Erythroblast (primary cell): ENCODE measurements at places on chromosomes 5 and 9.

- peak; percentile 54 for DNase-seq
Measured at GRCh38 chr9:111399772-111400563, 69.9 kb upstream of the OR2K2 start.

GRCh38 chr5:120326651-120327050 is 137.4 kb upstream of the PRR16 start:
- DNase-seq, result no peak

DNA sequence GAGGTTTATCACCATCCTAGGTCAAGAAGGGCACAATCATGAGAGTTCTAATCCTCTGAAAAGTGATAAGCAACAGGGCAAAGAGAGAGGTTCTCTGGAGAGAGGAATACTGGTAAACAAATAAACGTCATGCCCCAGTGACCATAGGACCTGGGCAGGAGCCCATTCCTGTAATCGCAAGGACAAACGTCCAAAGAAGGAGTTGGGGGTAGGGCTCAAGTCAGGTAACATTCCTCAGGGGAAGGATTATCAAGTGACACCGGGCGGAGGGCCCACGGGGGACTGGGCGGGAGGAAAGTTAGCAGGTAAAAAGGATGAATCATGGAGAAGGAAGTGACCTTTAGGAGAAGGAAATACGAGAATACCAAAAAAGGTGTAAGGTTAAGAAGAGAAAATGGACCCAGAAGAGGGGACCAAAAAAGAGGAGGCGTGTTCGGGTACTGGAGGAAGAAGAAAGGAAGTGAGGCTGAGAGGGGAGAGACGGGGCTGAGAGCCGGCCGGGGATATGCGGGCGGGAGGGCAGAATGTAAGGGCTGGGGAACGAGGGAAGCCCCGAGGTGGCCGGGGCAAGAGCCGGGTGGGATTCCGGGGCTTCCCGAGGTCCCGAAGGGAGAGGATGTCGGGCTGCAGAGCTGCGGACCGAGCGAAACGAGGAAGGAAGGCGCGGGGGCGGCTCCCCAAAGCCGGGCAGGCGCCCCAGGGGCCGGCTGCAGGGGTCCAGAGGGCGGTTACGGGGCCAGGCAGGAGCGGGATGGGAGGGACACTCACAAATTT is 583 bp downstream of the DIAPH1 start:
- DNase-seq, result peak; percentile 75

GRCh38 chr9:117480729-117481128 is 65.9 kb upstream of the ASTN2 start:
- DNase-seq, result no peak

DNA sequence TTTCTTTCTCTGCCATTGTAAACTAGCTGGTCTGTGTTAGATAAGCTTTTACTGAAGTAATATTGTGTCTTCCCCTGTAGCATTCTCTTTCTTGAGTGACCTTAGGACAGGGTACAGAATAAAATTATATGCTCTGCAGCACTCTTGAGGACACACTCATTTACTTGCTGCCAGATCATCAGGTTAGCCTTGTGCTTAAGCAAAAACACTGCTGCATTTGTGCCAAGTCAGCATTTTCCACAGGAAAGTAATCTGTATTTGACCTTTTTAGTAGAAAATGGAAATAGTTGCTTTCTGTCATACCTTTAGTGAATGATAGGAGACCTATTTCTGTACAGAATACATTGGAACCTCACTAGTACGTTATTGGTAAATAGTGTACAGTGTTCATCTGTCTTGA is 54.2 kb downstream of the LMNB1 start:
- no peak for DNase-seq

DNA sequence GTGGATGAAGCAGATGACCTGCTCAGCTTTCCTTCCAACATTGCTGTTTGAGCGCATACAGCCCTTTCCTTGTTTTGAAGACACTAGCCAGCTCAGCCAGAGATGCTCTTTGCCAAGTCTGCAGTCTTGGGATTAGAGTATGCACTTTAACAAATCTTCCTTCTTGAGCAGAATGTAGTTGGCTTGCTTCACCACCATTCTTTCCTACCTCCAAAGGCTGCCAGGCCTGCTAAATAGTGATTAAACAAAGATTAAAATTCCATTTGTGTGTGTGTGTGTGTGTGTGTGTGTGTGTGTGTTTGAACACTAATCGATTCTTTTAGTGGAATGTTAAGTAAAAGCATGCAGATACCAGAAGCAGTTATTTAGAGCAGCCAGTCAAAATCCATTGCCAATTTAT is 97.6 kb downstream of the GALNT10 start:
- no peak for DNase-seq

GRCh38 chr5:86679949-86680348 is 62.2 kb downstream of the COX7C start:
- no peak for DNase-seq

DNA sequence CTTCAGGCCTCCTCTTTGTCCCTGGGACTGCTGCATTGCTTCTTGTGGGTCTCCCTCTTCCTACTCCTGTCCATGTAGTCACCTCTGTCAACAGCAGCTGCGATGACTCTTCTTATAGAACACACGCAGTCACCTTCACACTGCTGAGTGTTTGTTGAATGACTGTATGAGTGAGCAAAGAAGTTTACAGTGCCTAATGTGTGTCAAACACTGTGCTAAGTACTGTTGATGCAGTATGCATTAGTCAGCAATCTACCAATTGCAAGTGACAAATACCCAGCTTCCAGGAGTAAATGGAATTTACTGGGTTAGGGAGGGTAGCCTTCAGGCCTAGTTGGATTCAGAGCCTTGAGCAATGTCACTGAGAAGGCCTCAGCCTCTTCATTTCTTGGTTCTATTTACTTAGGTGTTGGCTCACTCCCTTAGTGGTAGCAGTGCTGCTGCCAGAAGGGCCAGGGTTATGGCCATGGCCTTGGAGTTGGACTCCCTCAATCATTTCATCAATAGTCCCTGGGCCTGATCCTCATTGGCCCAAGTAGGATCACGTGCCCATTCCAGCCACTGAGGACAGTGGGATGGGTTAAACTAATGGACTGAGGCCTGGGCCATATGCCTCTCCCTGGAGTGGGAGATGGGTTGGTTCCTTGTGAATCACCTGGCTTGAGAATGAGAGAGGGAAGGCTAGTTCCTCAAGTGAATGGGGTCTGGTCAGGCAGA is 93.5 kb downstream of the RGS3 start:
- no peak for DNase-seq

GRCh38 chr5:180343831-180344695 is 9.1 kb downstream of the GFPT2 start:
- DNase-seq, result no peak

DNA sequence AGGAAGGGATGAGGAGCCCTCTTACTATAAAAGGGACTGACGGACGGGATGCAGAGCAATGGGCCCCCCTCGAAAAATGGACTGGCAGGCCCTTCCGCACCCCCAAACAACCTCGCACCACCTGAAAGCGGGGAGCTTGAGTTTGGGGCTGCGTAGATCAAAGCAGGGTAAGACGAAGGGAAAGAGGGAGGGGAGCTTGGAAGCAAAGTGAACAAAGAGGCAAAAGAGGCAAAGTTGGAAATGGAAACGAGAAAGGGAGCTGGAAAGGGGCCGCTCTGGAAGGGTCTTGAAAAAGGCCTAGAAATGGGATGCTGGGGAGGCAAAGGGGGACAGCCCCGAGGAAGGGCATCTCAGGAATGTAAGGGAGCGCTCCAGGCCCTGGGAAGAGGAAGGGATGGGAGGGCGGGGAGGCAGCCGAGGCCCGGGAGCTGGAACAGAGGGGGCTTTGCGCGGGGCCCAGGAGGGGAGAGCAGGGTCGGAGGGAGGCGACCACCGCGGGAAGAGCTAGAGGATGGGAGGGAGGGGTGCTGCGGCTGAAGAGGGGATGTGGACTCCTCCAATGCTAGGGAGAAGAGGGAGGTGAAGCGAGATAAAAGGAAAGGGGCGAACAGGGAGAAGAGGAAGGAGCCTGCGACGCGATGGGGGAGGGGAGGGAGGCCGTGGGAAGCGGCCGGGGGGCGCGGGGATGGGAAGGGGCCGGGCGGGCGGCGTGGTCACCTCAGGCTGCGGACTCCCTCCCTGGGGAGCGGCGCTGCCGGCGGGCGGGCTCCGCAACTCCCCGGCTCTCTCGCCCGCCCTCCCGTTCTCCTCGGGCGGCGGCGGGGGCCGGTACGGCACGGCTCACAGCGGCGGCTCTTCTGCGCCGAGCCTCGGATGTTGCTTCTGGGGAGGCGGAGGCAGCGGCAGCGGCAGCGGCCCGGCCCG is 577 bp downstream of the RNF145 start:
- no peak for DNase-seq

DNA sequence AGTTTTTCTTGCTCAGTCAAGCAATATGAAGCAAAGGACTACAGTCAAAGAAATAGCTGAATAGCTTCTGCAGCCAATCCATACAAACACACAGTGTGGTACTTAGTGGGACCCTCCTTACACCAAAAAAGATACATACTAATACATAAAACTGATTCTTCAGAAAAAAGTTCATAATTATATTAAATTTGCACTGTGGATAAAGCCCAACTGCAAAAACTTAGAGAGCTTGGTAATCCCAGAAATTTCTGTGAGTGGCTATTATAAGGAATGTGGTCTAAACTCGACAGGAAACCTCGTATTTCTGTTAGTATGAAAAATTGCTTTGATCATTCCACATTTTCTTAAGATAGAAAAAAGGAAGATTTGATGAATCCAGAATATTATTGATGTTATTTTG is 245.4 kb downstream of the FBXL17 start:
- no peak for DNase-seq

DNA sequence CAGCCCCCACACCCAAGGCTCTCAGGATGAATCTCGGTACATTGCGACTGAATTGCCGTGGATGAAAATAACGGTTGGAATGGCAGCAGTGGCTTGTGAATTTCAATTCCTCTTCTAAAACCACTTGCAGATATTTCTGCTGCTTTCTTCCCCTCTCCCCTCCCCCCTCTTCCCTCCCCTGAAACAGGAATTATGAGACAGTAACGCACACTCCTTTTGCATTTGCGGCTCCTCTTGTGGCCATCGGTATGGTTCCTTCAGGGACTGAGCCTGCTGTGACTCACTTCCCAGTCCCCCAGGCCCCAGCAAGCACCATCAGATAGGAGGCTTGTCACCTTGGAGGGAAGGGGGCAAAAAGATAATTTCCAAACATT is 9.7 kb downstream of the DCANP1 start:
- DNase-seq, result no peak
